Activated CD8-positive, alpha-beta memory T cell treated with anti-CD3 and anti-CD28 coated beads for 1 hour (primary cell): ENCODE measurements at places on chromosomes 6 and 20.

- DNase-seq, result no peak
Observed at GRCh38 chr6:2714111-2714895, 36.4 kb downstream of the MYLK4 start.

DNA sequence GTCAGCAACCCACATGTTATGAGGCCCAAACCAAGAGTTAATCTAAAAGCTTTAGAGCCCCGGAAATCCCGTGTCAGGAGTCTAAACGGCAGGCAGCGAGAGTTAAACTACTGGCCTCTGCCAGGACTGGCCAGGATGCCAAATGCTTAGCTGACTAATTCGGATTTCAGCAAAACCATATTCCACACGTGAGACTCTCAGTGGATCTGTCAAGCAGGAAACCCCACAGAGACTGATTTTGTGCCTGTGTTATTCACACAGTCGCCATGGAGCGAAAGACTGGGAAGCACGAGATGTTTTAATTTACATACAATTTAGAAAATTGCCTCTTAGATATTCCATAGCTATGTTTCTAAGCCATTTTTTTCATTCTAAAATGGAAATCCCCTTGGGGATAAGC lies 152.9 kb downstream of the RNASET2 start:
- no peak for DNase-seq

DNA sequence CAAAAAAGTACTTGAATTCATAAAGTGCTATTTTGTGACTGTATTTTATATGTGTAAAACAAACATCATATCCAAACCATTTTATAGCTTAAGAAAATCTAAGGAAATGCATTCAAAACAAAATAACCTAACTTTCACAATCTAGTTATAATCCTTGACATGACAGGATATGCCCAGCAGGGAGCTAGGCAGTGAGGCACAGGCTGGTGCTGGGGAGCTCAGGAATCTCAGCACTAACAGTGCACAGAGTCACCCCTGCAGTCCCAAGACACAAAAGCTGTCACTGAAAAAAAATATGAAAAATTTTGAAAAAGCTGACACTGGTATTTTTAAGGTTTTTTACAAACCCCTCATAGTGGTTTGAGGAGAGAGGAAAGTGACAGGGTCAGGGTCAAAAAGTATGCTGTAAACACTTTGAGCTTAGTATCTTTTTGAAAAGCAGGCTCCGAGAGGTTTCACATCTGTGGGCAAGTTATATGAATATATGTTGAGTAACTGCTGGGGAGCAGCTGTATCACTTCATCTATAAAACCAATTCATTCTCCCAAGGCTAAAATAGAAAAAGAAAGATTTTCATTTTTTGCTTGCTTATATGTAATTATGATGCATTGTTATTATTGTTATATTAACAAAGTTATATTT lies 24.1 kb downstream of the LGSN start:
- no peak for DNase-seq

- no peak for DNase-seq
Observed at GRCh38 chr6:16092140-16092539, 36.7 kb upstream of the MYLIP start.

DNA sequence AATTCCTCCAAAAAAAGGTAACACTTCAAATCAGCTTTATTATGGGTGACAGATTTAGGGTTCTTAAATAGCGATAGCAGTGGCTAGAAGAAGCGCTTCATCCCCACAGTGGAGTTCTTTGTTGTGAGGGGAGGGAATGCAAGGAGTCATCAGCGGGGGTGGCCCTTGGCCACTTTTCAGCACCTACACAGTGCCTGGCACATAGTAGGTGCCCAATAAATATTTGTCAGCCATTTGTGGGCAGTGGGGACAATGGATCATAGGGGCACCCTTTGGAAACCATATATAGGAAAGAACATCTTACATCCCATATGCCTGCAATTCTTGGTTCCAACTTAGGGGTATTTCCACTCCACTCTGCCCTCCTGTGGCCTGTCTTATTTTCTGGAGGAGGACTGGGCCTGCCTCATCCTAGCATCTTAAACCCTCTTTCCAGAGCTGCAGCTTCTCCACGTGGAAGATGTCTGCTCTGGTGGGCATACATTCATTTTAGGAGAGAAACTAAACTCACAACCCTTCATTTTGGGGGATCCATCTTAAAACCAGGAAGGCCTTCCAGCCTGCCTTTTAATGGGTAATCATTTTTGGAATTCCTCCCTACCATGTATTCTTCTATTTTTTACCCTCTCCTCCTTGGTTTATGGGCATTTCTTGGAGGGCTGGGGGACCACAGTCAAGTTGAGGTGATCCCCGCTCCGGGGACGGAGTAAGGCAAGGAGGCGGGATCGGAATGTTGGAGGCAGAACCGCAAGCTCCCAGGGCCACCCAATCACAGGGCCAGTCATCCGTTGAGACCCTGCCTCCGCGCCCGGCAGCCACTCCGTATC lies 2.6 kb upstream of the GPSM3 start:
- DNase-seq, result no peak

DNA sequence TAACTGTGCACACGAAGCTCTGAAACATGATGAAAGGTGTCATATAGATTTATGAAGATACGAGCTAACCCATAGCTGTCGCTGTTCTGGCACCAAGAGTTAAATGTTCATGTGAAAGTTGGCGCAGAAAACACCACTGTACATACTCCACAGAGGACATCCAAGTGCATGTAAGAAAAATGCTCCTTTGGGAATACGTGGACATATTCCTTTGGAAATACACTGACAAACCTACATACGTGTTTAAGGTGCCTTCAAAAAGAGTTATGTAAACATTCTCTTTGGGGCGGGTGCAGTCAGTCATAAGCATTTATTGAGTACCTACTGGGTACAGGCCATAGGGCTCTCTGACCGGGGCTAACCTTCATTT lies 723 bp upstream of the ARID1B start:
- DNase-seq, result no peak

DNA sequence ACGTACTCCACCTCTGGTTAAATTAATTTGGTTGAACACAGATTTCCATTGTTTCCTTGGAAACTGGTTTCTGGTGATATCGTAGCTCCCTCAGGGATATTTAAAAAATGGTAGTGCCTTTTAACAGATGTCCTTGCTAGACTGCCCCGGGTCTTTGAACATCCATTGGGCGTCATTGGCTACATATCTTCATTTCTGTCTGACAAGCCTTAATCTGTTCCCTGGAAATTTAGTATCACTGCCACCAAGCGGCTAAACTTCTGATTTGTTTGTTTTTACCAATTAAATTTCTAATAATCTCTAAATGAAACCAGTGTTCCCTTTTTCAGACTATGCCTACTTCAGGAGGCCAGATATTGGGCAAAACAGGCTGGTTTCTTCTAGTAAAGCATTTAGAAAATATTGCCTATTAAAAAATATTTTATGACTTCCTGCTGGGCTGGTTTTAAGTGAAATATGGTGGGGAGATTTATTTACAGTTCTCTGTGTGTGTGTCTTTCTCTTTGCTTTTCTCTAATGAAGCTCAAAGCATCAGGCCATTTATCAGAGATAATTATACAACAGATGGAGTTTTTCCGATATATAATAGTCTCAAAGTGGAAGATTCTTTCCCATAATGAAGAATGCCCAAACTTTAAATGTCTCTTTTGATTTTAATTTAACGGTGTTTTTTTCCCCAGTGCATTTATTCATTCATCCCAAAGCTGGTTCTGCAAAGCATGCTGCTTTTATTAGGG lies 249.5 kb downstream of the ZFAND3 start:
- DNase-seq, result no peak

DNA sequence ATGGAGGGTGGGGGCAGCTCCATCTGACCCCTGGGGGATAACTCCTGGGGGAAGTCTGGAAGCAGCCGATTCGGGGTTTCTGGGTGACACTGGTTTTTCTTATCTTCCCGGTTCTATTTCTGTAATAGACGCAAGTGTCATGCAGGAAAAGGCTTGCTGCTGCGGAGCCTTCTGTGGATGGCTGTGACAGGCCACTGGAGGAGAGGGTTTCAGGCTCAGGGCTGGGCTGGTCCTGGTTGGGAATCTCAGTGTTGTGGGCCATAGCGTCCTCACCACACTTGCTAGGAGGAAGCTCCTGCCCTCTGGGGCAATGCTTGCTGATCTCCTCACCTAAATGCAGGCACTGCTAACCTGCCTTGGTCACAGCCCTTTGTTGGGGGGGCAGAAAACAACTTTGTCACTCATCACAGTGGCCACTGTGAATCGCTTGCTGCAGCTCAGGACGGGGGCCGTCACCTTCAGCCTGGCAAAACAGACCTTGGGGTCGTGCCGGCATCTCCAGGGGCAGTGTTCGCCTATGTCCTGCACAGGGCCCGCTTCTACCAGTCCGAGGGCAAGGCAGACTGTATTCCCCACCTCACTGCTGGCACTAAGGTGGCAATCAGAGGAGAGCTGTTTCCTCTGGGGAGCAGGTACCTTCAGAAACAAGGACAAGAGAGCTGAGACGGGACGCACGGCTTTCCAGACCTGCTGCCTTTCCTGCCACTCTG lies 4.4 kb upstream of the TUBB1 start:
- no peak for DNase-seq

DNA sequence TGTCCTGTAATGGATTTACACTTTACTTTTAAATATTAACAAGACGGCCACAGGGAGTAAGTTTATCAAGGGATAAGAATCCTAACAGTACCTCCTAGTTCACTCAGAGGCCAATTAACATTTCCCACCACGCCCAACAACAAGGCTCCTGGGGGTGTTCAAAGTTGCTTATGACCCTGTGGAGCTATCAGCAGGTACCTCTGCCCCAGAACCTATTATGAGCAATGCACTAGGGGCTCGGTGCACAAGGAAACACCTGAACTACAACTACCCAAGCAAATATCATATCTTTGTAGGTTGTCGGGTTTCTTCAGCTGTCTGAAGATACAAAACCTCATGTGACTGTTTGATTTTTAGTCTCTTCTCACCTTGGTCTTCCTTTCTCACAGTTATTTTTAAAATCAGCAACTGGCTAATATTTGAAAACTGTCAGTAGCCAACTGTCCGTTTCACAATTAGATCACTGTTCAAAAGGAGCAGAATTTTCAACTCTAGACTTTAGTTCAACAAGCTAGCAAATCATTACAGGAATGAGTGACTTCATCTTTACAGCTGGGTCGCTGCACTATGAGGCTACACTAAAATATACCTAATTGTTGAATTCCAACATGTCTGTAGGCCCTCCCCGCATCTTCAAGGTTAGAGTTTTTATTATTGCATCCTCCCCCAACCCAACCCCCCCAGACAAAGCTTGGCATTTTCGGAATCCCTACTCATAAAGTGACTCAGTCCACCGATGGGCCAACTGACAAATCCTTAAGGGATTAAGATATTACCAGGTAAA lies 38.1 kb downstream of the B4GALT5 start:
- DNase-seq, result no peak

- no peak for DNase-seq
Observed at GRCh38 chr6:71879016-71879415, 7.3 kb upstream of the RIMS1 start.

GRCh38 chr6:22756365-22756764 lies 187.0 kb downstream of the HDGFL1 start:
- DNase-seq, result no peak

DNA sequence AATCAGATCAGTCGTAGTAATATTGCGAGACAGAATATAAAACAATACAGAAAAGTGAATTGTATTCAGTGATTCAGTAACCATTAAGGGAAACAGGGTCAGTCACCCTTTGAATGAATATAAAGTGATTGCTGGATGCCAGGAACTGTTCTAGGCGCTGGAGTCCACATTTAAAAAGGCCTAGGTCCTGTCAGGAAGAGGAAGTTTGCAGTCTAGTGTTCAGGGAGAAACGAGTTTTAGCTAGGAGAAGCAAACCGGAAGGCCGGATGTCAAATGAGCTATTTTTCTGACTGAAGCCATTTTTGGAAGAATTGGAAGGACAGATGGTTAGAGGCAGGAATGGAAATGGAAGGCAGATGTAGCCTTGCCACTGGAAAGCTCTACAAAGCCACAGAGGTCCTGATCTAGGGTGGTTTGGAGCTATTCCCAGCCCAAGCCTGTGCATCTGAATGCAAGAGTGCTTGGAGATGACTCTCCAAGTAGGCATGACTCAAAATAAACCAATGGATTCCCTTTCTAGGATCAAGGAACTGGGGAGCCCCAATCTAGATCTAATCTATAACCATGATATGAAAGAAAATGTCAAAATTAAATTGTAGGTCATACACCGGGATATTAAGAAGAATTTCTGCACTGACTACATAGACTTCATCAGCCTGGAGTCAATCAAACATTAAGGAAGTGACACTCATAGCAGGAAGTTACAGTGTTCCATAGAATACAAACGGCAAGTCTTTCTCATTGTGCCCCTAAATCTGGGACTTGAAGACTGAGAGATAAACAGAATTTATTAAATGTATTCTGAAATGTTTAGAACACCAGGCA lies 36.8 kb upstream of the CDKAL1 start:
- DNase-seq, result no peak

DNA sequence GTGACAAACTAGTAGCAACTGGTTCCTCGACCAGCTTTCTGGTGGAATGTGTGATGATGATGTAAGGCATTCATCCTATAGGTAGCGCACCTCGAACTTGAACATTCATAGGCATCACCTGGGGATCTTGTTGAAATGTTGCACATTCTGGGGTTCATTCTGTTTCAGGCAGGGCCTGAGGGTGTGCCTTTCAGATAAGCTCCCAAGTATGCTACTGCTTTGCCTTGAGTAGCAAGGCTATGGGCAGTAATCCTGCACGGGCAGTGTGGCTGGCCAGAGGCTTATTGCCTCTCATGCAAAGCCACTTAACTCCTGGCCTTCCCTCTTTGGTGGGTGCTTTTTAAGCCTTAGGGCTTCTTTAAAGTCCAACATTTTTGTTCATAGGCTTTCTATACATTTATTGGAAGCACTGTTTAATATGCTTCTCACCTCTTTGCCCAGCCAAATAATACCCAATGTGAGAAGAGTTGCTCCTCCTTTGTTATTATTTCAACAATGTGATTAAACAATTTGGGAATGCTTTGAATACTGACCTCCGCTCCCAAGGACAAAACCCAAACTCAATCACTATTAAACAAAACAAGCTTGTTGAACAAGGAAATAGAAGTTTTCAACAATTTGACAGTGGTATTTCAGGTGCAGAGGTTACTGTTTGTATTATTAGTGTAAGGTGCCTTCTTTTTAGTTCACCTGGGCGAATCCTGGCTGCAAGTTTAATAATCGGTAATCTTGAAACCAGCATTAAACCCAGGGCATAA lies 57.5 kb downstream of the JARID2 start:
- no peak for DNase-seq

DNA sequence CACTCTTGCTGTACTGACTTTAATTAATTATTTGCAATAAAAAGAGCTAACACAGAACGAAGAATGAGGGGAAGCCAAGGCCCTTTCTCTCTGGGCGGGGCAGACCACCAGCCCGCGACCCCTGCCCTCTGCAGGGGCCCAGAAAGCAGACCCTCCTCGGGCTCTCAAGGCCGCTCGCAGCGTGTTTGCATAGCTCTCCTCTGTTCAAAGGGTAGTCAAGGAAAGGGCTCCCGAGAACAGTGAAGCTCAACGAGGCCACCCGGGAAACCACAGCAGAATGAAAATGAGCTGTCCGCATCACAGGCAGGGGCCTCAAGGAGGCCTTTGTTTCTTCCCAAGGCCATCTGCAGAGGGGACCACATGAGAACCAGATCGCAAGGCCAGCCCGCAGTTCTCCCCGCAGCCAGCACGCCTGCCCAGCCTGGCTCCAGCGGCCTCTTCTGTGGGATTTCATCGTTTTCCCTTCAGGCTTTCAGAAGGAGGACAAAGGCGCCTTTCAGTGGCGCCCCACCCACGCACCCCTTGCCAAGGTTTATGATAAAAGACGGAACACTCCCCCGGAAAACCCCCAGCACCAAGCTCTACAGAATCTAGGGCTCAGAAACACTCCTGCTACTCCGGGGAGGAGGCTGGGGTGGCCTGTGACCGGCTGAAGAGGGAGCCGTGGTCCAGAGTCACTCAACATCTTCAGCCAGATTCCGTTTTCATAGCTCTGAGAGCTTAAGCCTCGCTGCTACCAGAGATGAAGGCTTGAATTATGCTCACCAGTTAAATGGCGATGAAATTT lies 25.3 kb downstream of the ACSS1 start:
- no peak for DNase-seq
